Mesendoderm (in vitro differentiated cells): ENCODE measurements at places on chromosomes 5 and 9.
A peak's percentile ranks its signal among the peaks of the same experiment; 100 is the strongest.

GRCh38 chr5:36681711-36682110 is 75.3 kb downstream of the SLC1A3 start:
- DNase-seq = no peak

DNA sequence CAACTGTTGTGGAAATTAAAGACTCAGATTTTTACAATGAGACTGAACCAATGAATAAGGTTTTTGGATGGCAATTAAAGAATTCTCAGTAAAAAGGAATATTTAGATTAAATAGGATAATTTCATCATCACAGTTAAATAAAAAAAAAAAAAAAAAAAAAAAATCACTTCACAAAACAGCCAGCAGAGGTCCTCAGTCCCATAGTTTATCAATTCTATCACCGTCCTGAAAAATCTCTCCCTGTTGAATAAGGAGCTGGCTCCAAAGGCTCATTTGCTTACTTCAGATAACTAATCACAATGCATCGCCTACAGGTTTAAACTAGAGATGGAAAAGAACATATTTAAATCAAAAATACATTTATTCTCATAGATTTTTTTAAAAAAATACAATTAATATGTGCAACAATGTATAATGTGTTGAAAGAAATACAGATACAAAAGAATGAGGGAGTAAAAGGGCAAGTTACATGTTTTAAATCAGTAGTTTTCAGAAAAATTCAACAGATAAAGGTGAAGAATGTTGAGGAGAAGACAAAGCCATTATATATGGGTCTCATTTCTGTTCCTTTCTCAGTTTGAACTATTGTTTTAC is 175.8 kb upstream of the CHD1 start:
- DNase-seq = peak; percentile 58

DNA sequence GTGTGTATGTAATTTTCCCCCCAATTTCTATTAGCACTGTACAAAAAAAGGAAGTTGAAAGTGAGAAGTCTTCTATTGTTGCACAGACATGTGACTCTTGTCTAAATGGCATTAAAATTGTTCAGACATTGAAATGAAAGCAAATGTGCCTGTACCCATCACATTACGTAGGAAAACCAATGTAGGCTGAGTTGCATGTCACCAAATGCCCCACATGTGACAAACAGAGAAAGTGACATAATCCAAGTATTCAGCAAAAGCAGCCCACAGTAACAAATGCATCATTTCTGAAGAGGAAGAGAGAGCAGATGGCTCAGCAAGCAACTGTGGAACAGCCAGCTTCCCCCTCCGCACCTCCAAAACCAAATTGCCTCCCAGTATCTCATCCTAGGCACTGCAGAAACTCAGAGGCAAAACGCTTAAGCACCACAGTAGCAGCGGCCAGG is 161.5 kb upstream of the NR4A3 start:
- DNase-seq = no peak

DNA sequence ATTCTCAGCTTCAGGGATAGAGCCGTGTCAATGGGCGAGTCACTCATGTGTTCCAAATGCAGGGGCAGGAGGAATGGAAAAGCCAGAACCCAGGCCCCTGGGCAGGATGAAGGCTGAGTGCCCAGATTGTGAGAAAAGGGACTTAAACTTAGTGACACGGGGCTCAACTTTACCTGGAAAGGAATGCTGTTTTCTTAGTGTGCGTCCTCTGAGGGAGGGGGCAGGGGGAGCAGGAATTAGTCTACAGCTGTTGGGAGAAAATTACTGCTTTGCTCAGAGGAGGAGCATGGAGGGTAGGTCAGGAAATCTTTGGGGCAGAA is 14.6 kb downstream of the HK3 start:
- no peak for DNase-seq

GRCh38 chr5:114148253-114148652 is 213.6 kb upstream of the KCNN2 start:
- DNase-seq = no peak

GRCh38 chr5:90097082-90097477 is 312.5 kb downstream of the CETN3 start:
- peak; percentile 22 for DNase-seq

- DNase-seq = no peak
Measured at GRCh38 chr5:42309865-42310264, 113.4 kb upstream of the GHR start.

- peak; percentile 76 for DNase-seq
Measured at GRCh38 chr9:128203024-128203706, at the start of gene DNM1. DNM1 (plus strand) TSS chr9:128203379; CDS start chr9:128203471, 92 bp downstream.
